ENCODE measurements at places on chromosomes 5 and 9.

- no peak for DNase-seq
Observed at GRCh38 chr5:31153521-31153920, 40.0 kb upstream of the CDH6 start.

- no peak for DNase-seq
Observed at GRCh38 chr5:169945831-169946261, 34.4 kb downstream of the INSYN2B start.

DNA sequence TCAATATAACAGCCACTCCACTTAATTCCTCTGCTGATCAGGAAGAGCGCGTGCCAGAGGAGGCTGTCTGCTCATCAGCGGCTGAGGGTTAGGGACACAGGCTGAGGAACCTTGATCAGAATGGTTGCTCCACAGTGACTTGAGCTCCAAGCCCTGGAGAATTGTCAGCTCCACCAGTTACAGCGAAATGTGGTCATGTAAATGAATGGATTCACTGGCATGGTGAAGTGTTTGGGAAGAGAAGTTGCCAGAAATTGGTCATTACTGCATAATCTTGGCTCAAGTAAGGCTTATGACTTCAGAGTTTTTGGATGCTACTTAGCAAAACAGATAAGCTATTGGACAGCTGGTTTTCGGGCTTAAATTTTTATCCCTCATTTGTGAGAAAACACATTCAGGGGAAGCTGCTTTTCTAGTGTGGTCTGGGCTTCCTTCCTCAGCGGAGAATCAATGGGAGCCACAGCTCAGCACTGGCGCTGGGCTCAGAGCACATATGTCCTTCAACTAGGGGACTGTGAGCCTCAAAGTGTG, 65.0 kb downstream of the PRRT1B start:
- DNase-seq, result no peak

- no peak for DNase-seq
Observed at GRCh38 chr5:131068893-131069643, 96.0 kb downstream of the HINT1 start.

- DNase-seq, result peak; percentile 21
Observed at GRCh38 chr5:134561871-134562296, 36.4 kb downstream of the JADE2 start.

- DNase-seq, result no peak
Observed at GRCh38 chr9:89039664-89040063, 48.4 kb downstream of the S1PR3 start.

- no peak for DNase-seq
Observed at GRCh38 chr9:135584934-135585333, 23.4 kb downstream of the PAEP start.

DNA sequence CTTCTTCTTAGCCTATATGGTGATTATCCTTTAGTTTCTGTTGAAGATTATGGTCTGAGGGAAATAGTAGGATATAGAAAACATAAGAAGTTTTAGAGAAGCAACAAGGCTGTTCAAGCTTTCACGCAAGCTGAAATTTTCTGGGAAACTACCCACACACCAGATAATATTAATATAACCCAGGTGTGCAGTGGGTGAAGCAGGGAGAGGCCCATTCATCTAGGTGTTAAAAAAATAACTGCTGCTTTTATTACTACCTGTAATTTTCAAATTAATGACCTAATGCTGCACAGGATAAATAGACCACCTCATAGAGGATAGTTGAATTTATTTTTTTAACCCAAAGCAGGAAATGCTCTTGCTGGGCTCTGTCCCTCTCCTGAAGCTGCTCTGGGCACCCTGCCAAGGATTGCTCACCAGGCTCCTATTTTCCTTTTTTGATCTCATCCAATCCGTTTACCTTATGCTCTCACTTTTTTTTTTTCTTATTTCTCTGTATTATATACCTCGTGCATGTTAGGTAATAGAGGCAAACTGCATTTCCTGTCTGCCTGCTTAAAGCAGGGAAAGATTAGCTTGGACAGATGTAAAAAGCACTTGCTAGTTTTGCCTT, 124.3 kb upstream of the SLC12A2 start:
- peak; percentile 67 for DNase-seq

GRCh38 chr9:91884696-91885687, 65.0 kb downstream of the ROR2 start:
- DNase-seq, result no peak

DNA sequence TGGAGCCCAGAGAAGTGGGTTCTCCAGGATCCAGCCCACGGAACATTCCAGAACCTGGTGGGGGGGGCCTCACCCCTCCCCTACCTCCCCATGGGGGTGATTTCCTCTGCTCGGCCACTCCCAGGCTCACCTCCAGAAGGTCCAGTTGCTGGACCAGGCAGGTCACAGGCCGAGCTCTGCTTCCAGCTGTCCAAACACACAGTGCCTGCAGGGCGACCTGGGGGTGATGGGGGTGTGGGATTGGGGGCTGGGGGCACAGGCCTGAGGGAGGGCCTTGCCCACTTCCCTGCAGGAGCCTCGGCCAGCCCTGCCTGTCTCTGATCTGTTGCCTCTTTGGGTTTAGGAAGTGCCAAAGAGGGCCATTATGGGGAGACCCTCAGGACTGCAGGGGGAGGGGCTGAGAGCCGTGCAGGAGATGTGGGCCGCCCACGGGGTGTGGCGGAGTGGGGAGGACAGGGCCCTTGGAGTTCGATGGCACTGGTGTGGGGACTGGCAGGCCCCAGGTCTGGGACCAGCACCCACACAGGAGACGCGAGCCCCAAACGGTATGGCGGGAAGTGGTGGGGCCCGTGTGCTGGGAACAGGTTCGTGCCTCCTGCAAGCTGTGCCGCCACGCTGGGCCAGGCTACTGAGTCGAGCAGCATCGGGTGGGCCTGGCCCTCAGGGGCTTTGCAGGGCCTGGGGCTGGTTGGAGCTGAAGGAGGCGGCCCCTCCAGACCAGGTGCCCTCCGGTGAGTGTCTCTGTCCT, 45.6 kb upstream of the EGFL7 start:
- DNase-seq, result no peak

- DNase-seq, result no peak
Observed at GRCh38 chr5:170732685-170733084, 50.8 kb upstream of the GABRP start.

- DNase-seq, result no peak
Observed at GRCh38 chr5:45274241-45274640, 421.9 kb downstream of the HCN1 start.

DNA sequence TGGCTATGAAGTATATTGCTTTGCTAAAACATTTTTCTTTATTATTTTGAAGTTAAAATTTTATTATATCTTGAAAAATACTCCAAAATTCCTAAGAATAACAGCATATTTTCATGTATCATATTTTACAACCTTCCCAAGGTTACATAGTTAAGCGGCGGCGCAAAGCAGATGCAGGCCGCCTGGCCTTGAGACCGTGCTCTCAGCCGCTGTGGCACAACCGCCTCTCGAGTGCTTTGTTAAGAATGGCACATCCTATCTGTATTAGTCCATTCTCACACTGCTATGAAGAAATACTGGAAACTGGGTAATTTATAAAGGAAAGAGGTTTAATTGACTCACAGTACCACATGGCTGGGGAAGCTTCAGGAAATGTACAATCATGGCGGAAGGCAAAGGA, 228.8 kb downstream of the ARRDC3 start:
- no peak for DNase-seq

GRCh38 chr5:2763533-2763794, 12.0 kb upstream of the IRX2 start:
- DNase-seq, result no peak

DNA sequence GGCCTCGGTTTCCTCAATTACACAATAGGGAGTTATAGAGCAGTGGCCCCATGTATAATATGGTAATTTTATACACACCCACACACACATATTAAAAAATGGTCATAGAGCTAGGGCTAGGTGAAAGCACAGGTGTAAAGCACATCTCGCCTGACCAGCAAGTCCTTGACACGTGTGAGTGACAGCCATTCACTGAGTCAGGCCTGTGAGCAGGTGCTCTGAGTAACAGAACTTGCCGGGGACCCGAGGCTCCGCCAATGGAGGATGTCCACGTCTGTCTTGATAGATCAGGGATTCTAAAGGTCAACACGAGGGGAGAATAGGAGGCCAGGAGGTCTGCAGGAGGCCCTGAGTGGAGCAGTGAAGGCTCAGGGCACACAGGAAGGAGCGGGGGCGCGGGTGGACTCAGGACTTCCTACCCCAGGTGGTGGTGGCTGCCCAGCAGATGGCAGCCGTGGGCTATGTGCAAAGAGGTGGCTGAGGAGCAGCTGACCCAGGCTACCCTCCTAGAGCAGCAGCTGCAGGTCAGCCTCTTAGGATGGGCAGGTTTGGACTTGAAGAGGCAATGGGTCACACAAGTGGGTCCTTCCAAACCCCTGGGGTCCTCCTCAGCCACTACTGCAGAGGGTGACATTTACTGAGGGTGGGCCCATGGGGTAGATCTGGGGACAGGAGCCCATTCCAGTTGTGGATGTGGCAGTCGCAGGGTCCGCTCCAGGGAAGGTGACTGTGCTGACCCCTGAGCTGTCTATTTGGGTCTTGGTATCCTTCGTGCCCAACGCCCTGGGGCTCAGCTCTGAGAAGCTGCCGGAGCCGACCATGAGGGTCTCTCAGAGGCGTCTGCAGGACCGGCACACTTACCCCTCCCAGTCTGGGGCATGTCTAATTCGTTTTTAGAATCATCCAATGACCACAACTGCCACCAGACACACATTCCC, 45.9 kb downstream of the PRRT1B start:
- DNase-seq, result peak; percentile 64

DNA sequence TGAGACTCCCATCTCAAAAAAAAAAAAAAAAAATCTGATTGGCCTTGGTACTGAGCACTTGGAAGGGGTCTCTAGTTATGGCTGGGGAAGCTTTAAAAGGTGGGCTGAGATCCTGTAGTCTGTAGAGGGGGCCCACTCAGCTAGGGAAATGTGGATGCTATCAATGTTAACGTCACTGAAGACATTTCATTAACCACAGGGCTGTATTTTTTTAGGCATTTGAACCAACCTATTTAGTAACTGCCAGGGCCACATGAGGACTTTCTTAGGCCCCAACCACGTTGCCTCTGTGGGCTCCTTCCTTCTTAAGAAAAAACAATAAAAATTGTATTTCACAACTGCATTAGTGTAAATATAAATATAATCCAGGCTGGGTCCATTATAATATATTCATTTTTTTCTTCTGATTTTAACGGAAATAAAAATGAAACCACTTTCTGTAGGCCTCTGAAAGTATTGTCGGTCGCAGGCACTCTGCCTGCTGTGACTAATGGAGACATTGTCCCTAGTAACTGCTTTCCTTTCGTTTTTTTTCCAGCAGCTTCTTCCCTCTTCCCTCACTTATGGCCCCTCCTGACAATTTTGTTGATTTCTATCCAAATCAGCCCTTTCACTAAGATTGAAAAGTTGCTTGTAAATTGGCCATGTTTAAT, 71.6 kb downstream of the GCNT1 start:
- no peak for DNase-seq

- DNase-seq, result no peak
Observed at GRCh38 chr9:33315371-33315770, 25.1 kb downstream of the NFX1 start.

- no peak for DNase-seq
Observed at GRCh38 chr5:170480260-170480659, 23.6 kb upstream of the KCNIP1 start.

DNA sequence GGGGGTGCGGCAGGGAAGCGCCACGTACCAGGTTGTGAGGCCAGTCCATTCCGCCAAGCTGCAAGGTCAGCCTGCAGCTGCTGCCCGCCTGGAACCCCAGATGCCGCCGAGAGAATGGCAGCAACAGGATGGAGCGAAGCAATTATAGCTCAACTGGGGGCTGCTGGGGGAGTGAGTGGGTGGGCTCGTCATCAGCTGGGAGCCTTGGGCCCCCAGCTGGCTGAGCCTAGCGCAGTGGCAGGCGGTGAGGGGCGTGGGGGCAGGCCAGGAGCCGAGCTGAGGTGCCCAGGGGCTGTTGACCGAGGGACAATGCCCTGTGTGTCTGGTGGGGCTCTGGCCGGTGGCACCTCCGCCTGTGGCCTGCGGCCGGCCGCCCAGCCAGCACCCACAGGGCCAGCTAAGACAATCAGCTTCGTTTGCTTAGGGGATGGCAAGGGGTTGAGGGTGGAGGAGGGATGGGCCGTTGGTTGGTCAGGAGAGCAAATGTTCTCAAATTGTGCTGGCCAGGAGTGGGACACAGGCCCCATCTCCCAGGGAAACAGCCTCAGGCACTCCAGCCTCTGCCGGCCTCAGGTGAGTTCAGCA, at the start of gene IL17B:
TSS of gene IL17B (minus strand) at position 116 of the 585 bp plus-strand sequence. CDS start at position 49, 67 bp downstream.
- no peak for DNase-seq

DNA sequence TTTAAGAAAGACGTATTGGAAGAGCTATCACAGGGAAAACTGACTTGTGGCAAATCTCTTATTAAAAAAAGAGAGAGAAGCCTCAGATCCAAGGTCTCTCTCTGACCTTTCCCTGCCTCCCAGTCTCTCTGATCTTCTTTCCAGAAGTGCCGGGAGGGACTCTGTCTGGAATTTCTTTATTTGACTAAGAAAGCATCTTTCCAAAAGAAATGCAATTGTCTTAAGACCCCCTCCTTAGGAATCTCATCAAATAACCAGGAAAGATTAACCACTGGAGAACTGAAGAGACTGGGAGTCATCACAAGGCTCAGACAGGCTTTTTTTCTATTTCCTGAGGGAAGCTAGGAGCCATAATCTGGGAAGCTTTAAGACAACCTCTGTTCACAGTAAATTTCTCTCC, 4.6 kb downstream of the C1QTNF3 start:
- no peak for DNase-seq

- no peak for DNase-seq
Observed at GRCh38 chr9:108603141-108603540, 252.6 kb downstream of the ACTL7B start.

DNA sequence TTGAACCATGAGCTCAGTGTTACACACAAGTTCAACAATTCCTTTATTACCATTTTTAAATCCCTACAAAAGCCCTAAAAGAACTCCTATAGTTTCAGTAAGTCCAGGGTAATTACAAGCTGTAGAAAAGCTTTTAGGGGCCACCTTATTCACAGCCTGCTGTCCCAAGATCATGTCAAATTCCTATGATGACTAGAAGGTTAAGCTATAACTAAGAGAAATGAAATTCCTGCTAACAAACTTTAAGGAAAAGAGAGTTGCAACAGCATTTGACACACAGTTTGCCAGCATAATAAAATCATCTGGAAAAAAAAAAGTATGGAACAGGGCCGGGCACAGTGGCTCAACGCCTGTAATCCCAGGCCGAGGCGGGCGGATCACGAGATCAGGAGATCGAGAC, 31.5 kb downstream of the TMEM245 start:
- DNase-seq, result no peak

DNA sequence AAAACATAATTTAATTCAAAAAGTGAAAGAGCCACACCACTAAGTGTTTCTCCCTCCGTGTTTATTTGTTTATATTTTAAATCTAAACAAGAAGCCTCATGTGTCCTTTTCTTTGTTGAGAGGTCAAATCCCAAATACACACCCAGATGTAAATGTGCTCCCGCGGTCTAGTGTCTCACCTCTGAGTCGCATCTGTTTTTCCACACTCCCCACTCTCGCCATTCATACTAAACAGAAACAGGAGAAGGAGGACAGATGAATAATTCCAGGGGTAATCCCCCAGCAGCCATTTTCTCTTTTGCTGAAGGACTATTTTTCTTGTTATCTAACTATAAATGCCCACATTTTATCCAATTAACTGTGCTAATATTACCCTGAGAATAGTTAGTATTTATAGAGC, 361.6 kb upstream of the RIOK2 start:
- DNase-seq, result no peak

Measured in SW 1271 (cell line).